Glomerular endothelial cell (primary cell): ENCODE measurements at places on chromosomes 4 and X. TPM values are rescaled to one million over a fixed set of nuclear protein-coding genes. Genes with fewer than 3 reads are reported as not detected.
A peak's percentile ranks its signal among the peaks of the same experiment; 100 is the strongest.

Gene CENPE
- total RNA-seq = 3.9 and 8.1 TPM in 2 replicates

Gene AVPR2
- not detected in 2 replicates for total RNA-seq

Gene EDA
- 0.10 and 0.53 TPM in 2 replicates for total RNA-seq

DNA sequence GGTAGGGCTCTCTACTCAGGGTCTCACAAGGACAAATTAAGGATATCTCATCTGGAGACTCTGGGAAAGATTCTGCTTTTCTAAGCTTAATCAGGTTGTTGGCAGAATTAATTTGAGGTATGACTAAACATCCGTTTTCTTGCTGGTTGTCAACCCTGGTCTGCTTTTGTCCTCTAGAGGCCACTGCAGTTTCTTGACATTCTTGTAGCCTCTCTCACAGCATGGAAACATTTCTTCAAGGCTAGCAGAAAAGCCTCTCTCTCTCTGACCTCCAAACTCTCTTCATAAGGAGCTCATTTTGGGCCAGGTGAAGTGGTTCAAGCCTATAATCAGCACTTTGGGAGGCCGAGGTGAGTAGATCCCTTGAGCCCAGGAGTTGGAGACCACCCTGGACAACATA is 749.5 kb upstream of the PCDH7 start:
- DNase-seq = no peak

DNA sequence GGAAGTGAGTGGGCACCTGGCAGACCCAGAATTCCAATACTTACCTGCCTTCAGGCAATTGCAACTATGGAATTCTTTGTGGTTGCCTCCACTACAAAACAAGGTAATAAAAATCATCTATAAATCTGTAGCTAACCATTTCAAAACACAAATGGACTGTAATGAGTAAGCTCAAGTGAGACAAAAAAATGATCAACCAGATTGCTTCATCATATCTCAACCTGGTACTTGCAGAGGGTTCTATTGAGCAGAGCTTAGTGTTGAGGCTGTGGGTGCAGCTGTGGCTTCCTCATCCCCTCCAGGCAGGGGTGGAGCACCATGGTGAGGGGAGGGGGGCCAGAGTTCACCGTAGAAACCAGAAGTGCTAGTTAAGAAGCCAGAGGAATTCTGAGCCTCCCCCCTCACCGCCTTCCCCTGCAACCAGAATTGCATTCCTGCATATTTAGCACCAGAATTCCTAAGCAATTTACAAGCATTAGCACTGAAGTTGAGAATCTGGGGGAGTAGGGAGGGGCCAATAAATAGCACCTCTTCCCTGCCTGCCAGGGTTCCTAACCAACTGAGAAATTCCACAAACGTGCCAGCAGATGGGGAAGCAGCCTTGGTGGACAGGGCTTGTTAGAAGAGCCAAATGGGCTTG is 11.5 kb downstream of the CTAG1A start:
- no peak for DNase-seq

Gene ZNF711
- 1.4 and 3.3 TPM in 2 replicates for total RNA-seq

DNA sequence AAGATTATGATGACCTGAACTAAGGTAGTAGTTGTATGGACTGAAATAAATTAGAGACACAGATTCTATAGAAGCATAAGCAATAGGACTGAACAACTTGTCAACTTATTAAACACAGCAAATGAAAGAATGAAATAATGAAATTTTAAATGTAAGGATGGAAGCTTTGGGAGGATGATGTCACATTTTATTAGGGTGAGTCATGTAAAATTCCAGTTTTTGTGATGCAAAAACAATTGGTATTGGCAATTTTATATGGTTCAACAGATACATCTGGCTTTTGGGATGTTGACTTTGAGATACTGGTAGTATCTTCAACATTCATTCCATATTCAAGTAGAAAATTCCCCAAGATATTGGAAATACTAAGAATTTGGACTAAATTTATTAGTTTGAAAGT is 72.7 kb upstream of the IL15 start:
- no peak for DNase-seq

- DNase-seq = no peak
Observed at GRCh38 chr4:117949621-117950020, 84.7 kb upstream of the NDST3 start.

DNA sequence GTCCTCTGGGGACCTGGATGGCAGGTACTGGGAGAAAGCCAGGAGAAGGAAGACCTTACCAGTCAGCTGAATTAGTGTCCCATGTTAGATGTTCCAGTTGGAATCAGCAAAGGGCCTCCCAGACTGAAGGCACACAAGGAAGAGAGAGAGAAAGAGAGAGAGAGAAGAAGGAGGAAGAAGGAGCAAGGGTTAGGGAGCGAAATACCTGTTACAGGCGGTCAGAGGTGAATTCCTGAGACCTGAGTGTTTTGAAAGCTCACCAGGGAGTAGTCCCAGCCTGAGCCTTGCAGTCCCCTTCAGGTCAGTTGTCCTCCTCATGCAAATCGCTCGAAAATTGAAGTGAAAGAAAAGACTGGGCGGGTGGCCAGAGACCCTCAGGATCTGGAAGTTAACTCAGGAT is 60.3 kb downstream of the USP11 start:
- no peak for DNase-seq

Gene DUX4
- total RNA-seq = not detected in 2 replicates

GRCh38 chrX:8870411-8870810 is 69.2 kb upstream of the FAM9A start:
- no peak for DNase-seq

DNA sequence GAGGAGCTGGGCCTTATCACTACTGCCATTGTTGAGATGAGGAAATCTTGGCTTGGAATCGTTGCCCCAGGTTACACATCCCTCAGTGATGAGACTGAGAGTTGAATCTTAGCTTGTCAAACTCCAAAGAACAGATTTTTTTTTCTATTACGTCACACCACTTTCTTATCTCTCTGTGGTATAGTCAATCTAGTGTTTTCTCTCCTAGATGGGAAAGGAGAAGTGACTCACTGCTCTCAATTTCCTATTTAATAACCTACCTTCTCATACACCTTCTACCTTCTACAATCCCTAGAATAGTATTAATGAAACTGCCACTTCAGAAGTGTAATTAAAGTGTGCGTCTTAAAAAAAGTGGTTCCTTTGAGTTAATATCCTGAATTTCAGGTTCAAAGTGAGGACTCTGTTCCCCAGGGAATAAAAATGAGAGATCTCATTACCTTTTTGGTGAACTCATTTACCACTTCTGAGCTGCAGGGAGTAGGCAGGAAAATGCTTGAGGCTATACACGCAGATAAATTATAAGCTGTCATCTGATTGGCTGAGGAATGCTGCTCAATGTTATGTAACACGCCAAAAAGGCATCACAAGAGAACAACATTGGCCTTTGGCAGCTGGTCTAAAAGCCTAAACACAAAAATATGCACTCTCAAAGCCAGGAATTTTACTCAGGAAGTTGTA is 59.3 kb downstream of the MAD2L1 start:
- no peak for DNase-seq

DNA sequence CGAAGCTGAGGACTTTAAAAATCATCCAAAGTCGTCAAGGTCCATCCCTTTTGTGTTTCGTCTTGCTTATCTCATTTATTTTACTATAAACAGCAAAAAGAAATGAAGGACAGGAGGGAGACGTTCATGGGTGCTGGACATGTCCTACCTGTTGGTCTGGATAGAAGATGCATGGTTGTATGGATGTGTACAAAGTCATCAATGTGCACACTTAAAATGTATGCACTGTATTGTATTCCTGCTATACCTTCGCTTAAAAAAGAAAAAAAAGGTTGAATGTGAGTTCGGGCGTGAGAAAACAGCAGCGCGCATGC is 313 bp upstream of the BLOC1S4 start:
- peak; percentile 57 for DNase-seq

Gene KLKB1
- 0.15 TPM in 1 of 2 replicates, not detected in the other for total RNA-seq

Gene CLNK
- total RNA-seq = under 0.01 TPM in 1 of 2 replicates, not detected in the other

DNA sequence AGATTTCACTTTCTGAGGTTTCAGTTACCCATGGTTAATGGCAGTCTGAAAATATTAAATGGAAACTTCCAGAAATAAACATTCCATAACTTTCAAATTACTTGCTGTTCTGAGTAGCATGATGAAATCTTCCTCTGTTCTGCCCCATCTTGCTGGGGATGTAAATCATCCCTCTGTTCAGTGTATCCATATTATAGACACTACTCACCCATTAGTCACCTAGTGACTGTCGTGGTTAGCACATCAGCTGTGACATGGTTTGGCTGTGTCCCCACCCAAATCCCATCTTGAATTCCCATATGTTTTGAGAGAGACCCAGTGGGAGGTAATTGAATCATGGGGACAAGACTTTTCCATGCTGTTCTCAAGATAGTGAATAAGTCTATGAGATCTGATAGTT is 125.5 kb upstream of the GIMD1 start:
- DNase-seq = no peak

DNA sequence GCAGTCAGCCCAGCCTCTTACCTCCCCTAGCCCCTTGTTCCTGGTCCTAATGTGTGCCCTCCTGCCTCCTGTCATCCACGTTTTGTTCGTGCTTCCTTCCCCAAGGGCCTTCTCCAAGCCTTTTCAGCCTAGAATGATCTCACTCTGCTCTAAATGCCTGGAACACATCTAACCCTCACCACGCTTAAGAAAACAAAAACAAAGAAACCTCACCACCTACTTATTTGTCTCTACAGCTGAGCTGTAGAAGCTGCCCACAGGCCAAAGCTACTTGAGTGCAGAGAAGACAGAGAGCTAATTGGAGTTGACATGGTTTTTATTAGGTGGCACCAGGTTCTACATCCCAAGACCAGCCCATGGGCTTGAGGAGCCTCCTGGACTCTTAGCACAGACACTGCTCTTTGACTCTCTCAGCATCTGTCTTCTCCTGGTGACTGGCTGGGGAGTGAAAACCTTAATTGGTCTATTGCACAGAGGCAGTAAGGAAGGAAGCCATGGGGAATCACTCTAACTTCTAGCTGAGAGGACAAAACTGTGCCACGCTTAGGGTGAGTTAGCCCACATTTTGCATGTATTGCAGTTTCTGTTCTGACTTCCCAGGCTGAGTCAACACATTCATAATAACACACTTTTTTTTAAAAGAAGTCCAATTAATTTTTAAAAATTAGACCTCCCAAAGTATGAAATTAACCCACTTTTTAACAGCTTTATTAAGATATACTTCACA is 52.3 kb upstream of the PDK3 start:
- no peak for DNase-seq

Gene GAGE12J
- total RNA-seq = not detected in 2 replicates

DNA sequence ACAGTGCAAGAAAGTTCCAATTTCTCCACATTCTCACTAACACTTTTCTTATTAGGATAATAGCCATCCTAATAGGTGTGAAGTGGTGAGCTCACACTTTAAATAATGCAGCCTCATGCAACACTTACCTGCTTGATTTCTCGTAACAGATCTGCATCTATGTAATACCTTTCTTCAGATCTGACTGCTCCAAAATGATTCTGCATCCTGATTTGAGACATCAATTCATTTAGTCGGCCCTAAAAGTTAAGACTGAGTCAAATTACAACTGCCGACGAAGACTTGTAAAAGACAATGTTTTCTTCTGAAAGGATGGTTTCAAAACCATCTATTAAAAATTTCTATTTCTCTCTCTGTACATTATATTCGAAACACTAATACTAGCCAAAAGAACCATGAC is 30.7 kb downstream of the NUP54 start:
- no peak for DNase-seq

DNA sequence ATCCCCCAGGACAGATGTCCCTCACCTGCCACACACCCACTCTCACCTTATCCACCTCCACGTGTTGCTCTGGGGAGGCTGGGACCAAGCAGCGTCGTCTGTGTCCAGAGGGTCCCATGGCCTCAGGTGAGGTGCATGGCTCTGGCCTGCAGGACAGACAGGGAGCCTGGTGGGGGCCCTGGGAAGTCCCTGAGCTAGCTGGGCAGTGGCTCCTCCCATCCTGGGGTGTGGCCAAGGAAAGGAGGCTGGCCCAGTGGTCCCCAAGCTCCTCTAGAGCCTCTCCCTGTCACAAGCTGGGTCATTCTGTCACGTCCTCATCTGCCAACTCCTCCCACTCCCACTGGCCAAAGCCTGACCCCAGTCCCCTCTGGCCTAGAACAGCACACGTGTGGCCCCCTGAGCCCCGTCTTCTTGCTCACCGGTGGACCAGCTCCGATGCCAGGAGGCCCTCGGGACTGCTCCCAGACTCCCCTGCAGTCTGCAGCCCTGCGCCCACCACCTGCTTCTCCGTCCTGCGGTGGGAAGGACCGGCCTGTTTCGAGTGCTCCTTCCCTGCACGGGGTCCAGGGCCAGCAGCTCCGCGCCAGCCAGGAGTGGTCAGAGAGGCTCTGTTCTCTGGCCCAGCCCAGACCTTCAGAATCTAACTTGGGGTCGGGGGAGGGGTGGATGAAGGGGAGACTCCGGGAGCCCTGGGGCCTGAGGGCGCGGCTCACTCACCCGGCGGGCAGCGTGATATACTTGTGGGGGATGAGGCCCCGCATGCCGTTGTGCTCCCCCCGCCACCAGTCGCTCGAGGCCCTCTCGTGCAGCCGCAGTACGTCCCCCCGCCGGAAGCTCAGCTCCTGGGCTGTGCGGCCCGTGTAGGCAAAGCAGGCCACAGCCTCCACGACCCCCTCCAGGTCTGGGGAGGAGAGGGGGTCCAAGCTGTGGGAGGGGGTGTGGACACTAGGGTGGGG is 4.8 kb downstream of the AVPR2 start:
- DNase-seq = no peak

DNA sequence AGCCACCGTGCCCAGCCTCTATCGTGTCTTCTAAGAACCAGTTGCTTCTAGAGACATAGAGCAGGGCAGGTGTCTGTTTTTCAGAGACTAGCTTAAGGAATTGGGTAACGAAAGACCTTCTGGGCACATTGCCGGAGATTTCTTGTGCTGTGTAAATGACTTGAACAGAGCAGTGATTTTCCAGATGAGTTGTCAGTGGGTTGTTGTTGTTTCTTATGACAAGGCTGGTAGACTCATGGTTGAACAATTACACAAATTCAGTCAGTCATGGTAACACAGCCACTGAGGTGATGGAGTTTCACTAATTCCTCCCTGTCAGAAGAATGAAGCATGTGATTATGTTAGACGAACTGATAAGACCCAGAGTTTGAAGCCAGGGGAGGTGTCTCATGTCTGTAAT is 20.5 kb upstream of the DDX3X start:
- DNase-seq = no peak

DNA sequence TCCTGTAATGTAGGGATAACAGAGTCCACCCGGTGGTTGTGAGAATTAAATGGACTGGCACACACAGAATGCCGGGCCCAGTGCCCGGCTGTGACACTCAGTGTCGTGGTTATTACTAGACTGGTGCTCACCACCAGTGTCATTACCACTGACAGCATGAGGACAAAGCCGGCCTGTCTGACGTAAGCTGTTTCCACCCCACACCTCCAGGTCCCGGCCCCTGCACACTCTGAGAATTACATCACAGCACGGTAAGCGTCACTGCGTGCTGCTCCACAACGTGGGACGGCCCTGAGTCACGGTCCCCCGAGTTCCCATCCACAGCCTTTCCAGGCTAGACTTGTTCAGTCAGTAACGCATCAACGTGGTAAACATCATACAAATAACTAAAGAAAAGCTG is 22.9 kb downstream of the FAT1 start:
- no peak for DNase-seq

GRCh38 chr4:100679926-100680325 is 162.1 kb upstream of the EMCN start:
- no peak for DNase-seq

Gene ARL9
- 0.10 TPM in 1 of 2 replicates, not detected in the other for total RNA-seq

Gene C4orf50
- not detected in 2 replicates for total RNA-seq

Gene EMD
- total RNA-seq = 61.2 and 64.1 TPM in 2 replicates

GRCh38 chr4:38949411-38950051 is 81.9 kb downstream of the FAM114A1 start:
- DNase-seq = no peak

Gene RENBP
- total RNA-seq = 19.0 and 23.7 TPM in 2 replicates
